Suppressor macrophage treated with lipopolysaccharide for 4 hours (primary cell): ENCODE measurements at places on chromosomes 4 and X.

DNA sequence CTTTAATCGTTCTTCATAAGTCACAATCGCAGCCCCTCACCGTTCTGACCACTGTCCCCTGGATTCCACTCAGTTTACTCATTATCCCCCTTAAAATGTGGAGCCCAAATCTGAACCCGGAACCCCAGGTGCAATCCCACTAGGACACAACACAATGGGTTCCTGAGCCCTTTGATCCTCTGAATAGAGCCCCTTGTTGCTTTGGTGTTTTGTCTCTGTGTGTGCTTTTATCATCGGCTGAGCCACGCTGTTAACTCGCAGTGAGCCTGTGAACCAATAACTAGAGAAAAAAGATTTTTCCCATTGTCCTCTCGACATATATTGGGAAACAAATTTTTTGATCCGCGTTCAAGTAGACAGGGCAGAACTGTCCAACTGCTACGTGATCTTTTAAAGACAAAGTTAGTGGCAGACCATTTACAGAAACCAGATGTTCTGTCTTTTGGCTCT is 617 bp upstream of the PDHA1 start:
- no peak for DNase-seq

- DNase-seq: no peak
Observed at GRCh38 chr4:7148337-7148736, 44.0 kb upstream of the SORCS2 start.

DNA sequence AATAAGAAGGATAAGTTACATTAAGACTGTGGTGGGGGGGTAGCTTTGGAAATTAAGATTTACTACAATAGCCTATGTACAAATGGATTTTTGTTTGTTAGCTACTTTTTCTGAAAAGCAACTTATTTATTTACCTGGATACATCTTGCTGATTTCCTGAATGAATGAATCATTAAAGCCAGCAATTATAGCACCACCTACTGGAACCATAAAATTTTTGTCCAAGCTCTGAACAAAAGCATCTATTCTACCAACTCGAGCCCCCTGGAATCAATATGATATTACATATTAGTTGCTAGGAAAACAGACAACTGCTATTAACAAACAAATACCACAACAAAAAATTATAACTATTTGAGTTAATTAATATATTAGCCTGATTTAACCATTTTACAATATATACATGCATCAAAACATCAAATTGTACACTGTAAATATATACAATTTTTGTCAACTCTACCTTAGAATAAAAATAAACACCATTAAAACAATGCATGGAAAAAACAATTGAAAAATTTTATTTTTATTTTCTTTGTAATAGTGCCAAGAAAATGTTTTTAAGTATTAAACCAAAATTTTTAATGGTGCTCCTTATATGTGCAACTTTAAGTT is 15.3 kb downstream of the SEPSECS start:
- DNase-seq: peak; percentile 37

DNA sequence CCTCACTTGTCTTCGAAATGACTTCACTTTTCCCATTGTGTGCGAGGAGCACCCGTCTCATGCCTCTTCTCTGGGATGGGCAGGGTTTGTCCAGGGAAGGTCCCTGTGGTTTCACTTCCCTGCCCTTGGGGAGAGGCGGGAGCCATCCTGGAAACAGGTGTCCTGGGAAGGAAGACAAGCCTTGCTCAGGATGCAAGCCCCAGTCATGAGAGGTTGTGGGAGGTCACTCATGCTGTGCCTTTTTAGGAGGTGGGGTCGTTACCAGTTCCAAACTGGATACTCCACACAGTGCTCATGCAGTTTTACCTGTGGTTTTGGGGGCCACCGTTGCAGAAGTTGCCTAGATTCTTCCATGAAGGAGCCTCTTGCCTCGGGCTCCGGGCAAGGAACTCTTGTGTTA is 3.8 kb downstream of the RGS12 start:
- no peak for DNase-seq

DNA sequence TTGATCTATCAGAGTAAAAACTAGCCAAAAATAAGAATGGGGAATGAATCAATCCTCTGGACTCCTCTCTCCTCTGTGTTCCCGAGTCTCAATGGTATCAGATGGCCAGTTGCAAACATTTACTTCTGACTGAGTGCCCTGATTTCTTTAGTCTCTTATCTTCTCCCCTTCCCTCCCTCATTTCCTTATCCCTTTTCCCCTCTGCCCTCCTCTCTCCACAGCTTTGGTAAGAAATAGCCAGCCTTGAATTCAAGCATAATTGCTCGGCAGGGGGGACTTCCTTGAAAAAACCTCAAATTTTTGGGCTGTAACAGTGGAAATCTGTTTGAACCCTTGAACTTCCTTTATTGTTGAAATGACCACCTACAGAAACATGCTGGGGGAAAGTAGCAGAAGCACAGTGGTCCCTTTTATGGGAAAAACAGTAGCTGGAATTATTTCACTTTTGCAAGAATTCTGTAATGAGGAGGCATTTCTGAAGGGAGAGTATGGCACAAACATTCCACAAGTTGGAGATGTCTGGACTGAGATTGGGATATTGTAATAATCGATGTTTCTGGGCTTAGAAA is 40.3 kb downstream of the NHS start:
- DNase-seq: no peak

GRCh38 chrX:72540318-72540717 is 32.3 kb downstream of the HDAC8 start:
- peak; percentile 3 for DNase-seq

GRCh38 chr4:156336511-156336910 is 382.8 kb upstream of the CTSO start:
- DNase-seq: no peak

DNA sequence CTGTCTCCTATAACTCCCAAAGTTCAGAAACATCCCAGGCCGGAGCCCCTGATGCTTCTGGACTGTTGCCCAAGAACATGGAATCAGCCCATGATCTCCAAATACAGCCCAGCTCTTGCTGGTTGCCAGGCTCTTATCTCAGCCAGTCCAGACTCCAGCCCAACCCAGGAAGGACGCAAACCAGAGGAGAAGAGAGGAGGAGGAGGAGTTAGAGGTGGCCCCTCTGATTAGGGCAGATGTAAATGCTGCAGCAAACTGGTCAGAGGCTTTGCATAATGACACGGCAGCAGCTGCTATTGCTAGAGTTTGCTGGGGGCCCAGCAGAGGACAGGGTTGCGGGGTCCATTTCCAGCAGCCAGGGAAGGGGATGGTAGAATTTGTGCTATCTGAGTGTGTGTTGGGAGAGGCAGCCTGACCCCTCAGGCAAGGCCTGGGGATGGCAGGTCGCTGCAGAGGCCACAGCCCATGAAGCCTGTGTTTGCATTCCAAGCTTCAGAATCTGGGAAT is 4.2 kb upstream of the OTUD5 start:
- DNase-seq: no peak

DNA sequence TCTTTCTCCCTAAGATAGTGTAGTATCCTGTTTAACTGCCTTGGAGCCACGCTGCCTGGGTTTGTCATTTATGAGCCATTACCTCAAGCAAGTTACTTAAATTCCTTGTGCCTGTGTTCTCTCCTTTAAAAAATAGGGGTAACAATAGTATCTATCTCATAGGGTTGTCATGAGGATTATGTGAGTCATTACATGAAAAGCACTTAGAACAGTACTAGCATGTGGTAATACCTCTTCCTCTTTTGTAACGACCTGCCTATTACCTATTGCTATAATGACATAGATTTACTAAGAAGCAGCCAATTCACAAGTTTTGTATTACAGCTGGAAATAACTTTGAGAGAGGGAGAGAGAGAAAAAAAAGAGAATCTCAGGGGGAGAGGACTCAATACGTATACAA is 834.7 kb downstream of the RAPGEF2 start:
- no peak for DNase-seq
